ENCODE measurements at places on chromosomes 2 and 18.

DNA sequence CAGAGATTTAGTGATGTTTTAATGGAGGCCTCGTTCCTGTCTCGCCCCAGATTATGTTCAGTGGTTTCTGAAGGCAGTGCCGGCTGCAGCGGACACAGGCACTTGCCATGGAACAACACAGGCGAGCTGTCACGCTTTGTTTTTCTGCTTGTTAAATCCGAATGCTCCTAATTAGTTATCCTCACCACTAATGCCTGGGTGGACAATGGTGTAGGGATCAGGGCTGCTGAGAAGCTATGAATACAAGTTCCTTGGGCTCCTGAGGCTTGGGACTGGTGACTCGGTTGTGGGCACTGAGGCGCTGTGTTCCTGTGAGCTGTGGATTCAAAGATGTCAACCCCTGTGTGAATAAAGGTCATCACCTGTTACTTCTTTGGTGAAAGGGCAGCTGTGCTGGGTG lies 123.5 kb downstream of the PLEKHM3 start:
- no peak for DNase-seq

- no peak for DNase-seq
Observed at GRCh38 chr2:126914811-126915500, 16.3 kb downstream of the TEX51 start.

DNA sequence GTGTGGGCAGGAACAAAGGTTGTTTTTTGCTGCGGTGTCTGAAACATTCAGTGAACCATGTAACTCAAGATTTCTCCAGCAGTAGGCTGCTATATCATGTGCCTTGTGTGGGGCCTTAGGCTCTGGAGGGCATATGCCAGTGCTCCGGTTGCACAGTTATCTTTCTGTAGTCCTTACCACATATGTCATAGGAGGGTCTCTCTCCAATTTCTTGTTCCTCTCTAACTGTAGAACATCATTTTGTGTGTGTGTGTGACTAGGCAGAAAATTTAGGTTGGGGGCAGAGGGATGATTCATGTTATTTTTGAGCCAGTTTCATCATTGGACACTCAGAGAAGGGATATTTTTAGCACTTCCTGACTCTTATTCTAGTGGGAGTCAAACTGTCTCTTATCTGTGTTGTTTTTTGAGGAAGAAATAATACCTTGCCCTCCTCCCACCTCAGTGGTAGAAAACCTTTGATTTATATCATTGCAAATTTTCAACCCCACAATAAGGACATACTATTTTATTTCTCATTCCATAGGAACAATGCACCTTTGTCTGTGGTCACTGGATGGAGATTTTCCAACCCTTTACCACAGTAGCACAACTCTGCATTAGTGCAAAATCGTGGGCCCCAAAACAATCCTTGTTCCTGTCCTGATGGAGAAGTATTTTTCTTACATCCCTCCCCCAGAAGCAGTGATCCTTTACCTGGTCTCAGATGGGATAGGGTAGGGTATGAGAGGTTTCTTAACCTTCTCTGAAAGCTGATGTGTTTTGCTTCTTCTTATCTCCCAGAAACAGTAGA lies 113.9 kb downstream of the CCDC74A start:
- DNase-seq, result no peak

- DNase-seq, result no peak
Observed at GRCh38 chr2:119490106-119490505, 34.2 kb downstream of the SCTR start.

GRCh38 chr2:20425884-20426283 lies 21.0 kb upstream of the RHOB start:
- DNase-seq, result no peak

GRCh38 chr2:78486565-78486964 lies 538.9 kb upstream of the REG3G start:
- DNase-seq, result no peak

- DNase-seq, result no peak
Observed at GRCh38 chr2:217912098-217913024, 90.4 kb downstream of the TNS1 start.

- DNase-seq, result peak; percentile 21
Observed at GRCh38 chr2:213232649-213233437, 51.4 kb upstream of the SPAG16 start.

GRCh38 chr18:42137693-42138375 lies 182.8 kb downstream of the PIK3C3 start:
- DNase-seq, result no peak

DNA sequence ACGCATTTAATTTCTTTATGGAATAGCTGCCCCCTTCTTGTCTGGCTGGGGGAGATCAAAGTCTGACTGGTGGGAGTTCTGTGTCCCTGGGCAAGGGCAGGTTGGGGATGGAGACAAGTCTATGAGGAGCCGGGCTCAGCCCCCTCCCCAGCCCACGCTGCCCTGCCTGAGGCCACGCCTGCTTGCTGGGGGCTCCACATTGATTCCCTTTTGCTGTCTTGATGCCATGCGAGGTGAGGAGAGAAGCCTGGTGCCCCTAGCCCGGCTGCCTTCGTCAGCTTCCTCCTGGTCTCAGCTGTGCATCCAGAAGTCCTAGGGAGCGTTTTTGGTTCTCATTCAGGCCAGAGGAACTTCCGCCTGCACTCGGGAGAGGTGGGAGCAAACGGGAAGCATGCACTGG lies 247.9 kb downstream of the NDUFA10 start:
- no peak for DNase-seq

DNA sequence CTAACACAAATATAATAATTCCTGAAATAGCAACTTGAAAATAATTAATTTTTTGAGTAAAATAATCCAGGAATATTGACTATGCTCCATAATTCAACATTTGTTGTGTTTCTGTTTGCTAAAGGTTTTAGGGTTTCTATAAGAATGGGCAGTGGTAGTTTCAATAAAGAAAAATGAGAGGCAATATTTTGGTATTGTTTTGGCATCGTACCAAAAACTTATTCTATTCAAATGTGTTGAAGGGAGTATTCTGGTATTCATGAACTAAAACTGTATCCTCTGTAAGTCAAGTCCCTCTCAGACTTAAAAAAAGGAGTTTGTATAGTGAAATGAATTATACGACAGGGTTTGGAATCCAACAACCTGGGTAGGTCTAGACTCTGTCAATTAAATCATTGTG lies 1245.6 kb upstream of the CELF4 start:
- no peak for DNase-seq

DNA sequence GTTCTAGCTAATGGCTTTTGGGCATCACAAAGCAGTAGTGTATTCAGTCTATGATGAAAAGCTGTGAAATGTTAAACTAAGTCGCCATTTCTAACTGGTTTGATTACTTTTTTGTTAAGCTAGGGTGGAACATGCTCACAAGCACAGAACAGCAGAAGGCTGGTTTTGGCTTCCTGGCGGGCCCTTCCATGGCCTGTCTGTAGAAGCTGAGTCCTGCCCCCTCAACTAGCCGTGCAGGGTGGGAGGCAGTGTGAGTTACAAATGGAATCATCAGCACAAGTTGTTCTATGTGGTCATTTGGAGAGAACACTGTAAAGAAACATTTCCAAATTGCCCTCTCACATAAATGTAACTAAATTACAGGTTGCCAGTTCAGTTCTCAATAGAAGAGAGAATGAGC lies 290.8 kb downstream of the ALPK2 start:
- DNase-seq, result no peak

- DNase-seq, result no peak
Observed at GRCh38 chr18:24427484-24427883, 1.0 kb downstream of the IMPACT start.

- no peak for DNase-seq
Observed at GRCh38 chr2:57965219-57965618, 81.4 kb upstream of the VRK2 start.

- no peak for DNase-seq
Observed at GRCh38 chr2:186347472-186347871, 138.6 kb upstream of the ZC3H15 start.

GRCh38 chr2:41741951-41742595 lies 305.7 kb upstream of the PKDCC start:
- no peak for DNase-seq

- no peak for DNase-seq
Observed at GRCh38 chr2:217732992-217733391, 269.8 kb downstream of the TNS1 start.

GRCh38 chr2:3292416-3292815 lies 85.2 kb downstream of the EIPR1 start:
- DNase-seq, result no peak

DNA sequence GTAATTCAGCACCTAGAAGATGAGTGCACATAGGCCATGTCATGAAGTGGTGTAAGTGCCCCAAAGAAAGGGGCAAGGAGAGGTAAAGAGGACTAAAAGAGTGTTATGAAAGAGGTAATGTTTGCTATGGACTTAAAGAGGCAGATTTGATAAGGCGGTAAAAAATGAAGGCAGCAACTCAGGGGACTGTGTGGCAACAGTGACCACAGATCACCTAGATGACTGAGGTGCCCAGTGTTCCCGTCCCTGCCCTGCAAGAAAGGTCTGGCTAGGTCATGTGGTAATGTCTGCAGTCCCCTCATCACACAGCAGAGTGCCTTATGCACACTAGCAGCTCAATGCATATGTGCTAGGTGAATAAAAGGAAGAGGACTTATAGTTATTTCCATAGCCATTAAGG lies 356.8 kb downstream of the LRRTM1 start:
- no peak for DNase-seq

DNA sequence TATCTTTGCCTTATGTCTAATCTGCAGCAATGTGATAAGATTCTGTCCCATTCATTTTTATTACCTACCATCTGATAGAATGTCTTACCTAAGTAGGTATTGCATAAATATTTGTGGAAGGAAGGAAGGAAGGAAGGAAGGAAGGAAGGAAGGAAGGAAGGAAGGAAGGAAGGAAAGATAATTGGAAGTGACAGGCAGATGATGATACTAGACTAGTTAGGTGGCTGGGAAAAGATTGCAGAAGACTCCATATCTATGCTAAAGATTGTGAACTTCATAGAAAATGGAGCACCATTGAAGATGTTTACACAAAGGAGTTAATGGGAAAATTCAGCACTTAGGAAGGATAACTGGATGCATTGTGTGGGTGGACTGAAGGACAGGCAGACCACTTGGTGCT lies 909.0 kb downstream of the EPHA4 start:
- DNase-seq, result no peak

DNA sequence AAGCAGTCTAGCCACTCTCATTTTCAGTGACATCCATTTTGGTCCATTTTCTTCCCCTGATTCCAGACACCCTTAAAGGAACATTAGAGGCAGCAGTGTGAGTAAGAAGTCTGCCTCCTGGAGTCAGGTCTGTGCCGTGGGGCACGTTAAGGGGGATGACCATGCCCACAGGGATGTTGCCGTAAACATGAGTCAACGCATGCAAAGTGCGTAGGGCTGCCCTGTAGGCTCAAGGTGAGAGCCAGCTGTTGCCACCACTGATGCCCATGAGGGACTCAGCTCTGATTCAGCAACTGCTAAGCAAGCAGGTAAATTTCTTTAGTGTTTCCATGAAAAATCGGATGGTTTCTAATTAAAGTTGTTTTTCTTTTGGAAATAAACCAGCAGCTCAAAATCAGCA lies 61.4 kb upstream of the TFCP2L1 start:
- no peak for DNase-seq

DNA sequence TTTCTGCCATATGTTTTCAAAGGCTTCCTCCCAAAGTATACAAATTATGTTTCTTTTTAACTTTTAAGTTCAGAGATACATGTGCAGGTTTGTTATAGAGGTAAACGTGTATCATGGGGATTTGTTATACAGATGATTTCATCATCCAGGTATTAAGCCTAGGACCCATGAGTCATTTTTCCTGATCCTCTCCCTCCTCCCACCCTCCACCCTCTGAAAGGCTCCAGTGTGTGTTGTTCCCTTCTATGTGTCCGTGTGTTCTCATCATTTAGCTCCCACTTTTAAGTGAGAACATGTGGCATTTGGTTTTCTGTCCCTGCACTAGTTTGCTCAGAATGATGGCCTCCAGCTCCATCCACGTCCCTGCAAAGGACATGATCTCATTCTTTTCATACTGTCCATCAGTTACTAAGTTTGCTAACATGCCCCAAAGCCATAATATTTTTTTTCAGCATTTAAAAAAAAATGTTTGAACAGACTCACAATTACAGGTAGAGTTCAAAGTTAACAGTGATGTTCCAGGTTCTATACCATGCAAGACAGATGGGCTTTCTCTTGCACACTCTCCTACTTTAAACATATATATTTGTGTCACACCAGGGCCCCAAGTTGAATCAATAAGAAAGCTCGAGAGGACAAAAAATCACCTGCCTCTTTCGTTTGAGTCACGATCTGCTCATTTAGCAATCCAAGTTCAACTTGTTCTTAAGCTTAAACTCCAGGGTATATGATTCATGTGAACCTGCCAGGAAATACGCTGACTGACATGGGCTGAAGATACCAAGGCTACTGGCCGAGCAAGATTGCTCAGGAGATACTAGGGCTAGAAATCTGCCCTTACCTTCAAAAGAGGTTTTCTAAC lies 77.6 kb downstream of the AP1S3 start:
- DNase-seq, result no peak
